HL-60 (cell line): ENCODE measurements at places on chromosomes 7 and 10.
A peak's percentile ranks its signal among the peaks of the same experiment; 100 is the strongest.

DNA sequence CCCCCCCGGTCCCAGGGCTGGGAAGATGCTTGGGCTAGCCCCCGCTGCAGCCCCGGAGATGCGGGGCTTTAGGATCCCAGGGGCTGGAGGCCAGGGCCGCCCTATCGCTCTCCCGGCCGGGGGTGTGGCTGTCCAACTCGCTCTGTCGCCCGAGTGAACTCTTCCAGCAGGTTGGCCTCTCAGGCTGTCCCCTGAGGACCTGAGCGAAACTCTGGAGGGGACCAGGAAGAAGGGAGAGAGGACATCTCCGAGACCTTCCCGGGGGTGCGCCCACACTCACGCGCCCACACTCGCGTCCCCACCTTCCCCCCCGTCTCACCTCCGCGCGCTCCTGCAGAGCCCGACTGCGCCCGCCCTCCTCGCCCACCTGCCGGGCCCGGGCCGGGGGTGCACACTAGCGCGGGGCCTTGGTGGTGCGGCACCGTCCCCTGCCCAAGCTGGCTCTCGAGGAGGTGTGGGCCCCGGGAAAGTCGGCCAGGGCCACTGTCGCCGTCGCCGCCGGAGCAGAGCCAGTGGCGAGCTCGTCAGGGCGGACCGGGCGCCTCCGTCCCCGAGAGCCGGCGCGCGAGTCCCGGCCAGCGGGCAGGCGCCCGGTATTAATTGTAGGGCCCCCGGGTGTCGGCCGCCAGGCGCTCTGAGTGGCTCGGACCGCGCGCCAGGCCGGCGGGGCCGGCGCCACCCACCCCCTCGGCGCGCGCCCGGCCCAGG lies 101.7 kb upstream of the SVIL start:
- peak; percentile 17 for DNase-seq

GRCh38 chr10:58348571-58349033 lies 13.8 kb downstream of the UBE2D1 start:
- no peak for DNase-seq

- peak; percentile 85 for DNase-seq
Measured at GRCh38 chr7:50304129-50304910, at the start of gene IKZF1. Gene IKZF1, plus strand, starts transcription at chr7:50304716. Its CDS starts 14,346 bp downstream, at chr7:50319062.

GRCh38 chr10:59283456-59284091 lies 78.8 kb downstream of the FAM13C start:
- no peak for DNase-seq

GRCh38 chr7:78159545-78159944 lies 361.0 kb downstream of the PHTF2 start:
- DNase-seq, result no peak

DNA sequence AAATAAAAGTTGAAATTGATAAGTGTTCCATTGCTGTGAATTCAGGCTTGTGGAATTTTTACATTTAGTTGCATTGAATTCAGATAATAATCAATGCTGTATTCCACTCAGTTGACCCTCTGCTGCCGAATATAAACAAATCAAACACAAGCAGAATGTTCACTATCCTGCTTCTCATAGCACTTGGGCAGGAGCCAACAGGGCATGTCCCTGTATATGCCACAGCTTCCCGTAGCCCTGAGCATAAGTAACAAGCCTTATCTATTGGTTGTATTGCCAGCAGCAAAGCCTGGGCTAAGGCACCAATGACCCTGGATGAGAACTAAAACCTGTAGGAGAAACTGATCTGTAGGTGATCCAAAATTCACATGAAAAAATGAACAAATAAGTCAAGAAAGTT lies 145.9 kb downstream of the ARHGAP12 start:
- no peak for DNase-seq

- DNase-seq, result no peak
Measured at GRCh38 chr7:46152696-46153095, 231.6 kb upstream of the IGFBP3 start.

- DNase-seq, result no peak
Measured at GRCh38 chr7:36894190-36894589, 169.9 kb upstream of the AOAH start.

DNA sequence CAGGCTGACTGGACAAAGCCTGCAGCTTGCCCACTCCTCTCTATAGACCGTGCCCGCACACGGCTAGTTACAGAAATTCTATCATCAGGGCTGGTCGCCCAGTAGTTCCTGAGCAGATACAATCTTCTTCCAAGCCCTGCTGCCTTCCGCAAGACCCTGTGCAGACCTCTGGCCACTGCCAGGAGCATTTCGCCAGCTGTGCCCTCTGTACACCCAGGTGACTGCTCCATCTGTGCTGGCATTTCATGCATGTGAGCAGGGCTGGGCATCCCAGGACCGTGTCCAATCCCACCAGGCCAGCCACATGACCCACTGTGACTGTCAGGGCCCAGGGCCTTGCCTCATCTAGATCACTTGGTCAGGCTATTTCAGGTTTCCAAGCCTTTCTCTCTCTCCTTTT lies 36.9 kb downstream of the HSPA12A start:
- DNase-seq, result no peak

DNA sequence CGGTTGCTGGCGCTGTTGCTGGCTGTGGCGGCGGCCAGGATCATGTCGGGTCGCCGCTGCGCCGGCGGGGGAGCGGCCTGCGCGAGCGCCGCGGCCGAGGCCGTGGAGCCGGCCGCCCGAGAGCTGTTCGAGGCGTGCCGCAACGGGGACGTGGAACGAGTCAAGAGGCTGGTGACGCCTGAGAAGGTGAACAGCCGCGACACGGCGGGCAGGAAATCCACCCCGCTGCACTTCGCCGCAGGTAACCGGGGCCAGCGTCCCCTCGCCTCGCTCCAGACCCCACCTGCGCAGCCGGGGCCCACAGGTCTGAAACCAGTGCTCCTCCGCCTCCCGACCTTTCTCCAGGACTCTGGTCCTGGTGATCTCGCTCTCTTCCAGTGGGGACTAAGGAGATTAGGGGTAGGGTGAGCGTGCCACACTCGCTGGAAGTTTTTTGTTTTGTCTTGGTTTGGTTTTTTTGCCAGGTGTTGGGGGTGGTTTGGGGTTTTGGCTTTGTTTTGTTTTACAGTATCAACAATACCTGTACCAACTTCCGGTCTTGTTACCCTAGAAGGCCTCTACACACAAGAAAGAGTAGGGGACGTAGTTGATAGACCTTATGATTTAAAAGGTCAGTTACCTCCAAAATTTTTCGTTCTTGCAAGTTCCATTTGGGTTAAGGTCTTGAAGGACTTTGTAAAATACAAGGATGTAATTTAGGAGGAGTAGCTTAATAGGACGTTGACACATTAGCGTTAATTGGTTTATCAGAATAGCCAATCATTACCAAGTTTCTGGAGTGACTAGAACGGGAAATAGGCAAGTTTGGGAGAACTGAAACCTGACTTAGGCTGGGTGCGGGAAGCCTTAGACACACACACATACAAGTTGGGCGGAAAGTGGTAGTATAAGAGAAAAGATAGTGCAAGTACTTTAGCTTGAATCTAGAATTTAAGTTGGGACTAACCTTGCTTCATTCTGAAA lies 704 bp downstream of the TNKS2 start:
- peak; percentile 29 for DNase-seq

DNA sequence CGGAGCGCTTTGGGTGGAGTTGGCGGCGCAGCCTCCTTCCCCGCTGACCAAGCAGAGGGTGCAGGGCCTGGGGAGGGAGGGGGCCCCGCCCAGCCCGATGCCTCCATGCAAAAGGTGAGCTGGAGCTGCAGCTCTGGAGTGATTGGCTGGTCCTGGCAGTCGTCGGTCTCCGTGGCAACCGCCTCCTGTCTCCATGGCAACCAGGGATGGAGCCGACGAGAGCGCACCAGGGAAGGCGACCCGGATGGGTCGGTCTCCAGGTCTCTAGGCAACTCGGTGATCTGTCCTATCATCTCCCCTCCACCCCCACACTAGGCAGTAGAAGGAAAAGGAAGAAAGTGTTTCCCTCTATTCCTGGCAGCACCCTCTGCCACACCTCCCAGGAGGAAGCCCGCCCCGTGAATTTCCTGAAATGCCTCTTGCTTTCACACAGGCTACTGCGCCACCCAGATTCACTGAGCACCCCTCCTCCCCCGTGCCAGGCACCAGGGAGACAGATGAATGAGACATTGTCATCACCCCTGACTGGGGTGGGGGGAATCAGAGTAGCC lies 647 bp upstream of the NACAD start:
- no peak for DNase-seq

DNA sequence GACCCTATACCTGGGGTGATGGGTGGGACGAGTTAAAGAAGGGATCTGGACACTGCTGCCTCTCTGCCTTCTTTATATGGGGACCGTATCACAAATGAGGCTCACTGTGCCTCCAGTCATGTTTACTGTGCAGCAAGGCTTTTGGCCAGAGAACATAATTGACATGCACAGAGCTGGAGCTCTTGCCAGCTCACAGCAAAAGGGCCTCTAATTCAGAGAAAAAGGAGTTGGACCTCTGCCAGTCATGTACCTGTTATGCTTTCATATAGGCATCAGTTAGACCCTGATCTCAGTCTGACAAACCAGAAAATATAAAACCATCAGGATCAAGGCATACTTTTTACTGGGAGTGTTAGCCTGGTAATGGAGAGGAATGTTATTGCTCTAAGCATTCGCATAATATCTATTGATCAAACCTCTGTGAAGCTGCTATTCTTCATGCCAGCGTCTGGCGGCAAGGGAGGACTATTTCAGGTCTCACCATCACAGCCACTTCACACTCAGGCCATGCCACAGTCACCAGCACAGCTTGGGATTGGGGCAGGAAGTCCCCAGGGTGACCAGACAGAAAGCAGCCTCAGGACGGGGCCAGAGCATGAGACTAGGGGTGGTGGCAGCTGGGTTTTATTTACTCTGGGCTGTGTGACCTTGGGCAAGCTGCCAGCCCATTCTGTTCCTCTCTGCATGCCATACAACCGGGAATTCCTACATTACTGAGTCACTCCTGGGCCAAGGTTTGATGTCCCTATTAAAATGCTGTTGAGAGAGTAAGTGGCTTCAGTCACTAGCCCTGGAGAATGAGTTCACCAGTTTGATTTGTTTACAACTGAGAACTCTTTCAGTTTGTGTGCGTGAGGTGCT lies 90.1 kb downstream of the NPSR1 start:
- DNase-seq, result no peak

DNA sequence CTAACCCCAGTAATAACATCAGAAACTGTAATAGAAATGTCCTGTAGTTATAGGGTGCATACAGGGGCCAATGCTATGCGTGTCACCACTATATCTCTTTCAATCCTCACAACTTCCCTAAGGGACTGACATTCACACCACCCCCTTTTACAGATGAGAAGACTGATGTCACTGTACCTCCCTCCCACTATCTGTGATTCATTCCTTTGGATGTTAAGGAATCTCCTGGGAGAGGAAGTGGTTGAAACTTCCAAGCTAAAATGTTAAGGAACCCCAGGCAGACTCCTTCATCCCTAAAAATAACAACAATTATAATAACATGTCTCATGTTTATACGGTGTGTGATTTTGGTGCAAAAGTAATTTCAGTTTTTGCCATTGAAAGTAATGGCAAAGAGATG lies 5.4 kb downstream of the COL13A1 start:
- DNase-seq, result no peak

GRCh38 chr10:86598151-86598550 lies 56.2 kb upstream of the OPN4 start:
- DNase-seq, result no peak

- no peak for DNase-seq
Measured at GRCh38 chr7:14340393-14341074, 351.1 kb upstream of the ETV1 start.

GRCh38 chr7:42106562-42106961 lies 130.4 kb downstream of the GLI3 start:
- DNase-seq, result no peak

DNA sequence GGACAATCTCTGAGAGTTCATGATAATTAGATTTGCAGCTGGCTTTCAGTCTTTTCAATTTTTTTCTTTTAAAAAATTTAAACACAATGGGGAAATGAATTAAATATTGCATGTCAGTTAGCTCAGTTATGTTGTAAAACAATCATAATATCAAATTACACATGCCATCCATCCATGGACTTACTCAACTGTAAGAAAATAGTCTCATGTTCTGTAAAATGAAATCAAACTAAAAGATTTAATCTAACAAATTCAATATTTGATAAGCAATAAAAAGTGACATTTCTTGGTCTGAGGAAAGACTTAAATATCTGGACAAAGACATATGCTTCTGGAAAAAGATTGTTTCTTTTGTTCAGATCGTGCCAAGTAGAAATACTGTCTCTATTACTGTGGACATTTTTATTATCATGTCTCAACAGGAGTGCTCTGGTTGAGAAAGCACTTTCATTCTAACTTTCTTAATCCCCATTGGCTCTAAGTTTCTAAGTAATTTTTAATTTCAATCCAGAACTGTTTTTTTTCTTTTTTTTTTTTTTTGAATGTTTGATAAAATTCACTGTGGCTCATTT lies 179.2 kb upstream of the FAM3C start:
- no peak for DNase-seq

DNA sequence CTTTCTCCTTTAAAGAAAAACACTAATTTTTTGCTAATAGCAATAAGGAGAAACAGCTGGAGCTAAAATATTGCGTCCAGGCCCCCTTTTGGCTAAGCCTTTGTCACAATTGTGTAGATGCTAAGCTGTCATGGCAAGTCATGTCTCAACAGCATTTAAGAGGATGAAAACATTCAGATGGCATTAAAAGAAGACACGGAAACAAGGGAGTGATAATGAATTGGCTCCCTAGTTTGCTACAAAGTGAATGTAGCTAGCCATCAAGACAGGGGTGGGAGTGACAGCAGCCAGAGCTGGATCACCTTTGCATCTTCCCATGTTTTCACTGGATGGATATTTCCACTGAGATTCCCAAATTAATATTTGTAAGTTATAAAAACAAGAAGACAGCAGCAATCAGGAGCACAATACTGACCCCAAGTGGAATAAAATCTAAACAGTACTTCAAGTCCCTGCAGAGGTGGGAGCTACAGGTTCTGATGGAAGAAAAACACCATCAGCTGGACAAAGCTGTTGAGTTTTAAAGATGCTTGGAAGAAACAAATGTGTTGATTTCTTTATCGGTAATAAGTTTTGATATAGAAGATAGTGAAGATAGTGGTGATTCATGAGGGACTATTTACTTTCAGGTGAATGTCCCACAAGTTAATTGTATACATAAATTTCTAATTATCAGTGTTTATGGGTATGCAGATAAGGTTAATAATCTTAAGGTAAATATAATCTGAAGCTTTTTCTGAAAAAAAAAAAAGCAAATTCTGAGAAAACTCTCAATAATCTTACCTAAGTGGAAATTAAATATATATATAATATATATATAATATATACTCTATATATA lies 129.4 kb downstream of the SLC16A9 start:
- DNase-seq, result no peak

DNA sequence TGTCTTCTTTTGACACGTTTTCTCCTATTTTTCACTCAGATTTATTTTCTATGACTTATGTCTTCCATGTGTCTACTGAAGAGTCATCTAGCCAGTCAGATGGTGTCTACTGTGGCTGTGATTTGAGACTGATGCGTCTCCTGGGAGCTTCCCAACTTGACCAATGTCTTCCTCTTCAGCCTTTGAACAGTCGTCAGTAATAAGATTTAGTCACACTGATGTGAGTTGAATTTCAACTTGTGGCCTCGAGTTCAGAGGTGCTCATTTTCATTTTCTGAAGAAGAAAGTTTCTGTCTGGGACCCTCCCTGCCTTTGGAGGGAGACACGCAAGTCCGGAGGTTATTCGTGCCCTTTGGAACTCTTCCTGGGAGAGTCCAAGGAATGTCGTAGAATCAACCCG lies 221.9 kb upstream of the INHBA start:
- DNase-seq, result no peak
